ENCODE measurements at places on chromosomes 11 and 22. TPM values are rescaled to one million over a fixed set of nuclear protein-coding genes. Genes with fewer than 3 reads are reported as not detected.

Gene PRRG4
- 3.1 TPM for total RNA-seq

Gene CELF1
- total RNA-seq = 35.4 TPM

Gene EHF
- total RNA-seq = 0.76 TPM

Gene PANX3
- total RNA-seq = not detected

Gene SMTNL1
- total RNA-seq = 0.05 TPM

Gene DGCR6
- total RNA-seq = 1.2 TPM

Gene RRP7A
- 62.4 TPM for total RNA-seq
